ENCODE measurements at places on chromosomes 4 and X. TPM values are rescaled to one million over a fixed set of nuclear protein-coding genes. Genes with fewer than 3 reads are reported as not detected.

FHIP1A gene
- total RNA-seq = 3.4 TPM

SMPX gene
- total RNA-seq = 0.72 TPM

IL13RA2 gene
- total RNA-seq = not detected

ADGRL3 gene
- total RNA-seq = 101 TPM

SMR3B gene
- total RNA-seq = 8.9 TPM

LONRF3 gene
- total RNA-seq = not detected

MAGEA2 gene
- 0.24 TPM for total RNA-seq

MEPE gene
- 10.8 TPM for total RNA-seq

Measured in umbilical cord (tissue), 2 donors.